Effector memory CD4-positive, alpha-beta T cell (primary cell): ENCODE measurements at places on chromosomes 6 and 20.

DNA sequence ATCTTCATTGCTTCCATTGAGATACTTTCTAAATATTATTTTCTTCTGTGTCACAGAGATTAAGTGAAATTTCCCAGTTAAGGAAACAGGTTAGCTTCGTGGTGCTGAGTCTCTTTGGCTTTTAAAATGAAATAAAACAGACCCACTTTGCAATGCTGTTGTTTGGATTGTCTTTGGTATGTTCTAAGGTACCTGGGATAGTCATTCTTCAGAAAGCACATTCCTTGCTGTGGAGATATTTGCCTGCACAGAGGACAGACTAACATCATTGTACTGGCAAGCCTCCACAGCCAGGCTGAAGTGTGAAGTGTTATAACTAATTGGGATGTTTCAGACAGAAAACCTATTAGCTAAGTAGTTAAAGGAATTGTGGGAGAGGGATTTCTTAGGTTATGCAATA, 148.8 kb upstream of the EPHA7 start:
- no peaks in the 10 kb centered on the region for H3K36me3 ChIP-seq
- H3K27ac ChIP-seq: no peak overlapping the region
- H3K4me1 ChIP-seq: no peaks in the 10 kb centered on the region
- no peak overlapping the region for H3K4me3 ChIP-seq

GRCh38 chr20:59405226-59406200, 105.1 kb downstream of the EDN3 start:
- peaks cover 15% of the 10 kb centered on the region for H3K4me1 ChIP-seq
- H3K4me3 ChIP-seq: no peak overlapping the region
- H3K36me3 ChIP-seq: no peaks in the 10 kb centered on the region

- H3K27me3 ChIP-seq: no peaks in the 10 kb centered on the region
- DNase-seq: no peak
- no peak overlapping the region for H3K27ac ChIP-seq
- H3K4me1 ChIP-seq: no peaks in the 10 kb centered on the region
These were observed 14.8 kb downstream of the CST7 start for GRCh38 chr20:24963672-24964505.

DNA sequence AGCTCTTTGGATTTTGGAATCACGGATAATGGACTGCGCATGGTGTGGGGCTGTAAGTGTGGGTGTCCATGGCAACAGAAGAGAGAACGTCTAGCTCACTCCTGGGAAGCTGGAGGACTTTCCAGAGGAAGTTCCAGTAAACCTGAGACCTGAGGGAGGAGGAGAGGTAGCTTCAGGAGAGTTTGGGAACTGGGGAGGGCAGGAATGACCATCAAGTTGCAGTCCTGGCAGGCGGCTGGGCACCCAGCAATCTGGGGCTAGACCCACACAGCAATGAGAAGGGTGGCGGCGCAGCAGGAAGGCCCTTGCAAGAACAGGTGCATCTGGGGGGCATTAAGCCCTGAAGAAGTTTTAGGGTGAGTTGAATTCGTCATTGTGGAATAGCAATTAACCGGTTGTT, 95.9 kb downstream of the FOXC1 start:
- H3K36me3 ChIP-seq: no peaks in the 10 kb centered on the region
- H3K4me1 ChIP-seq: no peaks in the 10 kb centered on the region
- no peak overlapping the region for H3K27ac ChIP-seq
- DNase-seq: no peak
- no peak overlapping the region for H3K4me3 ChIP-seq
- no peaks in the 10 kb centered on the region for H3K27me3 ChIP-seq

DNA sequence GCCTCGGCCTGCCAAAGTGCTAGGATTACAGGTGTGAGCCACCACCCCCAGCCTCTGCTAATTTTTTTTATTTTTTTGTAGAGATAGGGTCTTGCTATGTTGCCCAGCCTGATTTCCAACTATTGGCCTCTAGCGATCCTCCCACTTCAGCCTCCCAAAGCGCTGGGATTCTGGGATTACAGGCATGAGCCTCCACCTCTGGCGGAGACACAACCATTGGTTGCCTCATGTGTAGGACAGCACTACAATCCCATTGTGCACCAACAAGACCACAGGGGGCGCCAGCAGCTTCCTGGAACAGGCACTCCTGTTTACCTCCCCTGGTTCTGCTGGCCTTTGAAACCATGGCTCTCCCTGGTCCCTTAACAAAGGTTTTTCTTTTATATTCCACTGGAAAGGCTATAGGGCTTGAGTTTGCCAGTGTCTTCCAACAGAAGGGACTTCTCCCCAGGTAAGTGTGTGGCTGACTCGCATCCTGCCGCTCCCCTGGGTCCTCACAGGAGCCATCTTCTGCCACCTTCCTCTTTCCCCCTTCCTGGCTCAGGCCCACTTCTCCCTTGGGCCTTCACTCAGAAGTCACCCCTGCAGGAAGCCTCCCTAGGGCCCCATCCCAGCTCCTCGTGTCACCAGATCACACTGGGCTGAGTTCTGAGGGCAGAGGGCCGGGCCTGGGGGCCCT, 39.2 kb upstream of the TLDC2 start:
- no peaks in the 10 kb centered on the region for H3K27me3 ChIP-seq
- H3K36me3 ChIP-seq: no peaks in the 10 kb centered on the region
- H3K4me3 ChIP-seq: no peak overlapping the region
- H3K4me1 ChIP-seq: peaks cover 6% of the 10 kb centered on the region
- no peak overlapping the region for H3K27ac ChIP-seq
- DNase-seq: no peak

DNA sequence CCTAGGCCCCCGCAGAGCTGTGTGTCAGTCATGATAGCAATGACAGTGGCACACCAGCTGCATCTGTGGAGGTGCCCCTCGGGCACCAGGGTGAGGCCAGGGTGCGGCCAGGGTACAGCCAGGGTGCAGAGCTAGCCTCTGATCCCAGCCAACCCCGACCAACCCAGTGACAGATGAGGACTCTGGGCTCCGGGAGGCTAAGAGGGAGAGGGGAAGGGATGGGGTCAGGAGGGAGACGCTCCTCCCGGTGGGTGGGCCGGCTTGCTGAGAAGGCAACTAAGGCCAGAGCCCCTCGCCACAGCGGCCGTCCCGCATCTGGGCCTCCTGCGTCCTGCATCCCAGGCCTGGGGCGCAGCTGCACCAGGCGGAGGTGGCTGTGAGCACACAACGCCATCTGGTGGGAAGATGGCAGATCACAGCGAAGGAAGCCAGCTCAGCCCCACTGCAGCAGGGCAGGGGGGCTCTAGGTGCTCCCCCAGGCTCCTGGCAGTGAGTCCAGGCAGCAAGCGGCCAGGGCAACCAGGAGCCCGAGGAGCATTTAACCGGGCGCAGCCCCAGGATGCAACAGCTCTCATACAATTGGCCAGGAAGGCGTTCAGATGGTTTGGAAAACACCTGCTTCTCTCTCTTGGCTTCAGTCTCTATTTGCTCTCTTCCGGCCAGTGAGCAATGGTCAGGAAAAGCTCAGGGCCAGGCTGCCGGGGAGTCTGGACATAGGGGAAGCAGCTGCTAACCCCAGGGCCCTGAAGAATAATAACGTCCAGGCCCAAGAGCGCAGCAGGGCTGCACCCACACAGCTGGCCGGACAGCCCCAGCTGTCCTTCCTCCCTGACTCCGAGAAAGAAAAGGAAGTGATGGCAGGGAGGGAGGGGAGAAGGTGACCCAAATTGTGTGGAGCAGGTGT, 169.4 kb downstream of the TAF4 start:
- H3K27ac ChIP-seq: no peak overlapping the region
- H3K27me3 ChIP-seq: no peaks in the 10 kb centered on the region
- H3K4me3 ChIP-seq: no peak overlapping the region
- DNase-seq: no peak

GRCh38 chr6:84768442-84769174, 4.2 kb upstream of the TBX18 start:
- peaks cover 37% of the 10 kb centered on the region for H3K27me3 ChIP-seq
- H3K36me3 ChIP-seq: no peaks in the 10 kb centered on the region
- H3K27ac ChIP-seq: no peak overlapping the region
- no peak for DNase-seq
- H3K4me3 ChIP-seq: no peak overlapping the region

DNA sequence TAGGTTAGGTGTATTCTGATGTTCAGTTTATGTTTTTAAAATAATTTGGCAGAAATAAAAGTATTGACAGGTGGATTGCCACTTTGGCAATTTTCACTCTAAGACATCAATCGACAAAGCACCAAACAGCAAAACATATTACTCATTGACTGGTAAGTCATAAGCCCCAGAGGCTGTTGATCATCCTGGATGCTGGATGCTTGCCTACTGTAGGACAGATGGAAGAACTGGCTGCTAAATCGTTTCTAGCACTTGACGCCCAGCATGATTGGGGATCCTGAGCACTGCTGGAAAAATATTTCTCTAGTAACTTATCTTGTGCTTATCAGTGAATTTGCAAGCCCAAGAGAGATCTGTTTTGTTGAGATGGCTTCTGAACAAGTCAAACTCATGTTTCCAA, 1001.9 kb upstream of the FLRT3 start:
- no peaks in the 10 kb centered on the region for H3K27me3 ChIP-seq
- DNase-seq: no peak
- no peak overlapping the region for H3K27ac ChIP-seq
- H3K4me3 ChIP-seq: no peak overlapping the region
- H3K36me3 ChIP-seq: no peaks in the 10 kb centered on the region

GRCh38 chr6:26141378-26141904, 54.2 kb downstream of the HFE start:
- no peaks in the 10 kb centered on the region for H3K27me3 ChIP-seq
- no peaks in the 10 kb centered on the region for H3K4me1 ChIP-seq
- H3K4me3 ChIP-seq: no peak overlapping the region

DNA sequence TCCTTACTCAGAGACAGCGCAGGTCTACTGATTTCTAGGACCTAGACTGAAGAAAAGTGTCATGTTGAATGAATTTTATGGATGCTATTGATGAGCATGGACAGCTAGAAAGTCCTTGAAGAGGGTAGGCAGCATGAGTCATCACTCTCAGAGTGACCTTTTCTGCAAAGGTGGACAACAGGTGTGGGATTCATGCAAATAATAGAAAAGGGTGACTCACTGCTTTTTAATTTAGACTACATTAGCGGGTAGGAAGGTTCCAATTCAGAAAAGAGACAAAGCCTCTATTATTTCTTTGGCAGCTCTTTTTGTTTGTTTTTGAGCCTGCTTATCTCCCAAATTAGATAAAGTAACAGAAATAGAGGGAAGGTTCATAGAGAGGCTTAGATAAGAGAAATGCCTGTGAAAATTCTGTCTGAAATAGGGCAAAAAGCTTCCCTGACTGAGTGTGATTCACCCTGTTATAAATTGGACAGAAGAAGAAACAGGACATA, 191.4 kb downstream of the TENT5A start:
- no peak for DNase-seq
- no peaks in the 10 kb centered on the region for H3K4me1 ChIP-seq
- no peaks in the 10 kb centered on the region for H3K36me3 ChIP-seq
- H3K4me3 ChIP-seq: no peak overlapping the region
- H3K27me3 ChIP-seq: no peaks in the 10 kb centered on the region

GRCh38 chr6:41021832-41022231, 17.2 kb downstream of the UNC5CL start:
- no peak for DNase-seq
- no peak overlapping the region for H3K27ac ChIP-seq
- H3K4me3 ChIP-seq: no peak overlapping the region
- no peaks in the 10 kb centered on the region for H3K4me1 ChIP-seq
- no peaks in the 10 kb centered on the region for H3K27me3 ChIP-seq

DNA sequence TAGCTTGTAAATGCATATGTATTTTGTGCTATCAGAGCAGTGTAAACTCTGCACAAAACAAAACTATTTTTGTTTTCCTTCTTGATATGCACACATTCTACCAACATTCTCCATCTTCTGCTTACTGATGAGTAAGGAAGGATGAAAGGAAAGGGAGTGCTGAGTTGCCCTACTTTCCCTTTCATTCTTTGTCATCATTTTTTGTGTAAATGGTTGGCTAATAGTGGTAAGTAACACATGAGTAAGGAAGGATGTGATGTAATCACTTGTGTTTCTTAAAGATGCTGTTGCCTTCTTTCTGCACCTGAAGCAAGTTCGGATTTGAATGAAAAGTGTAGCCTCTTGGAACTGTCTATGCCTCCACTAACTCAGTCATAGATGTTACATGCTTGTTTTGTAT, 4.6 kb upstream of the REV3L start:
- no peaks in the 10 kb centered on the region for H3K27me3 ChIP-seq
- no peak for DNase-seq
- no peaks in the 10 kb centered on the region for H3K36me3 ChIP-seq
- peaks cover 9% of the 10 kb centered on the region for H3K4me1 ChIP-seq

GRCh38 chr6:45572833-45573232, 195.1 kb upstream of the SUPT3H start:
- H3K4me3 ChIP-seq: no peak overlapping the region
- H3K4me1 ChIP-seq: peaks cover 5% of the 10 kb centered on the region
- DNase-seq: no peak

- H3K27me3 ChIP-seq: no peaks in the 10 kb centered on the region
- no peaks in the 10 kb centered on the region for H3K36me3 ChIP-seq
- H3K4me1 ChIP-seq: no peaks in the 10 kb centered on the region
These were observed 131.1 kb downstream of the ATXN1 start for GRCh38 chr6:16630026-16630643.

GRCh38 chr20:41978246-41978790, 360.1 kb upstream of the CHD6 start:
- H3K27ac ChIP-seq: no peak overlapping the region
- no peak overlapping the region for H3K4me3 ChIP-seq

- no peaks in the 10 kb centered on the region for H3K27me3 ChIP-seq
- H3K36me3 ChIP-seq: no peaks in the 10 kb centered on the region
- no peak for DNase-seq
These were observed 284.0 kb upstream of the RUNX2 start for GRCh38 chr6:45044086-45044485.

- no peaks in the 10 kb centered on the region for H3K27me3 ChIP-seq
- H3K27ac ChIP-seq: no peak overlapping the region
- no peaks in the 10 kb centered on the region for H3K36me3 ChIP-seq
- no peaks in the 10 kb centered on the region for H3K4me1 ChIP-seq
These were observed 71.1 kb downstream of the SLC22A23 start for GRCh38 chr6:3385660-3386151.

GRCh38 chr20:38604873-38605303, 3.3 kb downstream of the ARHGAP40 start:
- no peak overlapping the region for H3K4me3 ChIP-seq
- no peak overlapping the region for H3K27ac ChIP-seq
- DNase-seq: no peak
- H3K4me1 ChIP-seq: no peaks in the 10 kb centered on the region

DNA sequence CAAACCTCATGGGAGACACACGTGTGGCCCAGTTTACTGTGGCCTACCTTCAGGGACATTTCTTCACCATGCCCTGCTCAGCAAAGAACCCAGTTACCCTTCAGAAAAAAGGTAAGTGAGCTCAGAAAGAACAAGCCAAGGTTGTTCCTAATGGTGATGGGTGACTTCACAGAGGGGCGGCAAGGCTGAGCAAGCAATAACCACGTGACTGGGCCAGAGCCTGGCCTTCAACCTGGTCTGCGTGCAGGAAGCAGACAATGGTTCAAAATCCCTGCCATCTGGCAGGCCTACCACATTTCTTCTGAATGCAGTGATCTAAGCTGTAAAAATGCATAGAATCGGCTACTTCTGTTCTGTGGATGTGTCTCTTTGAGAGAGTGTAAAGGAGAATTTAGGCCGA, 115.5 kb upstream of the CST7 start:
- H3K27me3 ChIP-seq: no peaks in the 10 kb centered on the region
- H3K27ac ChIP-seq: no peak overlapping the region
- H3K4me1 ChIP-seq: no peaks in the 10 kb centered on the region
- H3K4me3 ChIP-seq: no peak overlapping the region

- no peak overlapping the region for H3K4me3 ChIP-seq
- DNase-seq: no peak
- H3K27me3 ChIP-seq: no peaks in the 10 kb centered on the region
- no peaks in the 10 kb centered on the region for H3K36me3 ChIP-seq
- no peak overlapping the region for H3K27ac ChIP-seq
- no peaks in the 10 kb centered on the region for H3K4me1 ChIP-seq
These were observed 7.9 kb downstream of the MDFI start for GRCh38 chr6:41646026-41646795.
